ENCODE measurements at places on chromosomes 5 and 9. TPM values are rescaled to one million over a fixed set of nuclear protein-coding genes. Genes with fewer than 3 reads are reported as not detected.

GRCh38 chr5:120207129-120207528 lies 257.0 kb upstream of the PRR16 start:
- no peak for DNase-seq

DNA sequence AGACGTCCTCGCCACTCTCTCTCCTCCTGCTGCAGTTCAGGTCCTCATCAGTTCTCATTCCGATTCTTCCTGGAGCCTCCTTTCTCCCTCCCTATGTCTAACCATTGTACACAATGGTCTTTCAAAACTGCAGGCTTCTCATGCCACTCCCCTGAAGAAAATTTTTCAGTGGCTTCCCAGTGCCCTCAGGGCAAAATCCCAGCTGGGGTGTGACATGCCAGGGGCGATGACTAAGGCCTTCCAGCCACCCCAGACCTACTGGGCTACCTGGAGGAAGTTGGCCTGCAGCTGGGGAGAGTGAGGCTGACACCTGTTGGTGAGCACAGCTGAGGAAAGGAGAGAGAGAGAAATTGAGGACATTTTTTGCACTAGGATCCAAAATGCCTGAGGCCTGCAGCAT lies 65.2 kb downstream of the SREK1 start:
- DNase-seq = no peak

DNA sequence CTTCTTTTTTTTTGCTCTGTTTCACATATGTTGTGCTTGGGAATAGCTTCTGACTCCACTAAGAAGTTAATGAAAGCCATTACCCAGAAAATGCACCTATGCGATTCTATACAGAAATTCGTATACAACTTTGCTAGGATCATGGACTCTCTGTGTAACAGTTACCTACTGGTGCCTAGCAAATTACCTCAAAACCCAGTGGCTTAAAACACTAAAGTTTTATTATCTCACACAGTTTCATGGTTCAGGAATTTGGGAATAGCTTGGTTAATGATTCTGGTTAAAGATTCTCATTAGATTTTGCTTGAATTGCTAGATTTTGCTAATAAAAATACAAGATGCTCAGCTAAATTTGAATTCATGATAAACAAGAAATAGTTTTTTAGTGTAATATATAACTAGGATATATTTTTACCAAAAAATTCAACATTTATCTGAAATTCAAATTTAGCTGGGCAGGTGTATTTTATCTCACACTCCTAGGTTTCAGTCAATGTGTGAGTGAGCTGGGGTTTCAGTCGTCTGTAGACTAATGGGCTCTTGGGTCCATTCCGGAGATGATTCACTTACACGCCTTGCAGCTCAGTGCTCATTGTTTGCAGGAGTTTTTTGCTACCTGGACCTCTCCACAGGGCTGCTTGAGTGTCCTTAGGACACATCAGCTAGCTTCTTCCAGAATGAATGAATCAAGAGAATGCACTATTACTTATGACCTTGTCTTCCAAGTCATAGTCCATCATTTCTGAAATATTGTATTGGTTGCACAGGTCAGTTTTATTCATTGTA lies 75.1 kb downstream of the MROH2B start:
- DNase-seq = peak; percentile 50

Gene NR2F1
- total RNA-seq = 14.8 TPM

- no peak for DNase-seq
Observed at GRCh38 chr5:17852740-17853139, 218.5 kb downstream of the TAF11L14 start.

Gene CCDC192
- not detected for total RNA-seq

Gene TCF7
- total RNA-seq = 3.5 TPM

- DNase-seq = no peak
Observed at GRCh38 chr5:96517295-96517694, 84.2 kb upstream of the PCSK1 start.

- DNase-seq = no peak
Observed at GRCh38 chr5:161865510-161865909, 17.6 kb downstream of the GABRA1 start.

Gene SPINK6
- not detected for total RNA-seq

DNA sequence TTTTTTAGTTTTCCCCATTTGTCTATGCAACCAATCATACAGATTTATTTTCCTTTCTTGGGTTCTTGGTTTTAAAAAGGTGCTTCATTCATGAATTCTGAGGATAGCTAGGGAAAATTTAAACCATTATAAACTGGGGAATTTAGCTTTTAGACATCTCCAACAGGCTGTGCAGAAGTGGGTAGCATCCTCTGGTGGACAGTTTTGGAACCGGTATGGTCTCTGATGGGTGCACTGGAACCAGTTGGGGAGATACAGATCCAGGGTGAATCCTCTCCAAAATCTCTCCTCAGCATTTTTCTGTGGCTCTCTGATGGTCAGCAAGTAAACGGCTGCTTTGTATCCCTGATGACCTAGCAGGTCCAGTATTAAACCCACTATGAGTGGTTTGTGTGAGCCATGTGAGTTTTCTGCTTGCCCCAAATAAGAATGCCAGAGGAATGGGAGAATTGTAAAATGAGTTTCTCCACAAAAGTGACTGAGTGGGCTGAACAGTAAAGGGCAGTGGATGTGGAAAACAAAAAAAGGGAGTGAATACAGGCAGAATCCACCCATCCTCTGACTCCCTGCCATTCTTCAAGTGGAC lies 9.1 kb upstream of the DNAJC25 start:
- no peak for DNase-seq

- DNase-seq = no peak
Observed at GRCh38 chr5:15623794-15624193, 123.8 kb downstream of the FBXL7 start.

- DNase-seq = no peak
Observed at GRCh38 chr5:136810261-136810801, 445.0 kb upstream of the TRPC7 start.

DNA sequence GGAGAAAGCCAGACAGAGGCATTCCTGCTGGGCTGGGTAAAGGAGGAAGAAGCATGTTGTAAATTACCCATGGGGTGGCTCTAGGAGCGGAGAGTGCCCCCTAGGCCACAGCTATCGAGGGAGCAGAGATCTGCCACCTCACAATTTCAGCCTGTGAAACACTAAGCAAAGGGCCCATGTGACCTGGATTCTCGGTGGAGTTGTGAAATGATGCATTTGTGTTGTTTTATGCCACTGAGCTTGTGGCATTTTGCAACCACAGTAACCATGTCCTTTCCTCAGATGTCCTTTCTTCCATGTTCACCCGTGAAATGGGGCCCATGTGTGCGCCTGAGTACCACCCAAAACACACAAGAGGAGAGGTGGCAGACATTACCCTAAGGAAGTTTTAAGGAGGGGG lies 159.3 kb downstream of the SYK start:
- DNase-seq = no peak

DNA sequence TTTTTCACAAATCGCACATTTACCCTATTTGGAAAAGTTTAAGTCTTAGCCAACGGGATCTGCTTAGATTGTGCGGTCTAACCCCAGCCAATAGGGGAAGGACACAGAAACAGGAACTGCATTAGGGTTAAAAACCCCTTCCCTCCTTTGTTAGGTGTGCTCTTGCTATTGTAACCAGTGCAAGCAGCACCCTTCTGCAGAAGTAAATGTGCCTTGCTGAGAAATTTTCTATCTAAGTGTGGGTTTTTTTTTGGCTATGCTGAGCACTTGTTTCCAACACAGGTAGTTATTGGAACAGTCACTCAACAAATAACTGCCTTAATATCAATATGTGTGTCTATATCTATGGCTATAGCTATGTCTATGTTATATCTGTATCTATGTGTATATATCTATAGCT lies 190.0 kb downstream of the TRIM32 start:
- no peak for DNase-seq

- no peak for DNase-seq
Observed at GRCh38 chr5:30908356-30908755, 285.1 kb upstream of the CDH6 start.

GRCh38 chr5:169694091-169694625 lies 57.1 kb downstream of the DOCK2 start:
- DNase-seq = no peak

Gene PCDHGB1
- total RNA-seq = 0.29 TPM

Gene IFNA13
- total RNA-seq = not detected

DNA sequence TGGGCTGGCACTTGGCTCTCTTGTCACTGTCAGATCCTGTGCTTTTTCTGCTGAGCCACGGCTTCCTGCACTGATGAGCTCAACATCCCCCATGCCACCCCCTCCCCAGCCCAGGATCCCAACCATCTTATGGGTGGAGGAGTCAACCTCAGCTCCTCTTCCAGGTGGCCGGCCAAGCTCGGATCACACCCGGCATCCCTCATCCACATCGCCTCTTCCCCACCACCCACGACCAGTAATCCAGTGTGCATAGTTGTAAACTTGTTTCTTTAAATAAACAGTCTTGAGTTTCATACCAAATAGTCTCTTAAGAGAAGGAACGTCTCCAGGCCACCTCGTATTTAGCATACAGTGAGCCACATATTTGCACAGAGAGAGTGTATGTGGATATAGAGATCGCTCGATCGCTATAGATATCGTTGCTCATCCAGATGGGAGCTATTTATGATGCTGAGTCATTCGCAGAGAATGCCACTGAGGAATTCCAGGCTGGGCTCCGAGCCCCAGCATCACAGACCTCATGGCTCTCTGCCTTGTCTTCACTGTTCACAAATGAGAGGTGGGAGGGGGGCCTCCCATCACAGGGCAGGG lies 61.8 kb upstream of the CPLX2 start:
- no peak for DNase-seq

DNA sequence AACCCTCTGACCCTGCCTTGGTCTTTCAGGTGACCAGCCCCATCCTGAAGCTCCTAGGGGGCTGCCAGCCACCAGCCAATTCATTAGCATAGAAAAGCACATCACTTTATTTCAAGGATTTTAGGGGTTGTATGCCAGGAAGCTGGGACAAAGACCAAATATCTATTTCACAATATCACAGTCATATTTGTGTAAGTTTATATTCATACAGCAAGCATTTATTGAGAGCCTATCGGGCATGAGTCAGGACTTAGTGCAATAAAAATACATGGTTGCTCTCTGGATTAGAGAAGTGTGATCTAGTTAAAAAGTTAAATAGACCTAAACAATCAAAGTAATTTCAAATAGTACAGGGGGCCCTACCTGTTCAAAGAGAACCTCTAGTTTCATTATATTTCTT lies 113.8 kb downstream of the ERCC6L2 start:
- DNase-seq = no peak

DNA sequence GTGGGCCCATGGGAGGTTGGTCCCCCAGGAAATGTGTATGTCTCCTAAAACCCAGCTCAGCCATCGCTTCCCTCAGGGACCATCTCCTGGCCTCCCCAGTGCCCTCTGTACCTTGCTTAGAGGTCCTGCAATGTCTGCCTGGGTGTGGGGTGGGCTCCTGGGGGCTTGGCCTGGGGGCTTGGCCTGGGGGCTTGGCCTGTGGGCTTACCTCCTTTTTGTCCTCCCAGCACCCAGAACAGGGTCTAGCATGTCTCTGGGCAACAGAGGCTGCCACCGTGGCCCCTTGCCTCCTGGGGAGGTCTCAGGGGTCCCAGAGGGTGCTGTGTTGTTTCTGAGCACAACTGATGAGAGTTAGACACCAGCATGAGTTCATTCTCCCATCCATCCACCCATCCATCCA lies 10.7 kb upstream of the VAV2 start:
- DNase-seq = no peak
